Fibroblast of villous mesenchyme (primary cell): ENCODE measurements at places on chromosomes 12 and 14. TPM values are rescaled to one million over a fixed set of nuclear protein-coding genes. Genes with fewer than 3 reads are reported as not detected.

The KRT4 gene
- total RNA-seq: not detected in 2 replicates

The ASB2 gene
- 0.86 and 1.9 TPM in 2 replicates for total RNA-seq

The CEBPE gene
- not detected in 2 replicates for total RNA-seq

The PAPLN gene
- total RNA-seq: 1.6 and 4.3 TPM in 2 replicates

The SYNDIG1L gene
- not detected in 2 replicates for total RNA-seq
